ENCODE measurements at places on chromosomes 5 and 9.

- DNase-seq: no peak
Observed at GRCh38 chr5:73818357-73818756, 192.4 kb downstream of the ARHGEF28 start.

DNA sequence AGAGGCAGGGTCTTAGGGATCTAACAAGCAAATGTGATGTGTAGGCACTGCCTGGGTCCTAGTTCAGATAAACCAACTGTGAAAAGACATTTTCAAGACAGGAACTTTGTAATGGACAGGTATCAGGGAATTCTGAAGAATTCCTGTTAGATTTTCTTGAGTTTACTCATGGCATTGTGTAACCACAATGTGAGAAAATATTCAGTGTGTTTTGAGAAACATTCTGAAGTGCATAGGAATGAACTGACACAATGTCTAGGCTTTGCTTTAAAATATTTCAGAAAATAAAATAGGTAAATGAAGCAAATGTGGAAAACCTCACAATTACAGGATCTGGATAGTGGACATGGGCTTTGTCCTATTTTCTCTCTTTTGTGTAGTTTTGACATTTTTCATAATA, 15.2 kb upstream of the AFAP1L1 start:
- no peak for DNase-seq

GRCh38 chr9:87793292-87793691, 67.4 kb downstream of the CTSL start:
- no peak for DNase-seq

- no peak for DNase-seq
Observed at GRCh38 chr5:144122081-144122480, 48.4 kb downstream of the YIPF5 start.

Measured in LNCaP clone FGC (cell line).